ENCODE measurements at places on chromosomes 2 and 18.

DNA sequence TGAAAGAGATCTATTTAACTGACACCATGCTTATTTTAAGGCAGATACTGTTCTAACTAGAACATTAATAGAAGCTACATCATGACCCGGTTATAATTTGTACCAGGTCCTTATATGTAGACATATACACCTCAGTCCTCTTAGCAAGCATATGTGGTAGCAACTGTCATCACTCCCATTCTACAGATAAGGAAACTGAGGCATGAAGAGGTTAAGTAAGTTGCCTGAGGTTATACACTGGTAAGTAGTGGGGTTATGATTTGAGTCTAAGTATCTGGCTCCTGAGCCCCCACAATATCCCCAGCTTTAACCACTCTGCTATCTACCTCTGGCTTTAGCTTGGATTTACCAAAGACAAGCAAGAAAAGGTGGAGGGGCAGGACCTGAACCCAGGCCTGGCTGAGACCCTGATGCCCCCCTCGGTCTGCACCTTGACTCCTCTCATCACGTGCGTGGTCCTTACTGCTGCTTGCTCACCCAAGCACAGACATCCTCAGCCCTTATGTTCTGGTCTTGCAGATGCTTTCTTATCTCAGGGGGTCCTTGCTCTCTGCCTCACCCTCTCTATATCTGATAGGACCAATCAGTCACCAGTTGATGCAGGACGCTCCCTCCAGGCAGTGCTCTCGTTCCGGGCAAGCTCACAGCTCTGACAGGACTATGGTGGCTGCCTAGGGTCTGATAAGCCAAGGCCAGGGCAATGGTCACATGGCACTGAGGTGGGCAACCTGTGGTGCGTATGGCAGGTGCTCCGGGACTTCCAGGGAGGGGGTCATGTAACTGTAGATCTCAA, 4.0 kb downstream of the DYSF start:
- no peak overlapping the region for H3K27ac ChIP-seq
- peaks cover 33% of the 10 kb centered on the region for H3K27me3 ChIP-seq
- DNase-seq, result no peak

DNA sequence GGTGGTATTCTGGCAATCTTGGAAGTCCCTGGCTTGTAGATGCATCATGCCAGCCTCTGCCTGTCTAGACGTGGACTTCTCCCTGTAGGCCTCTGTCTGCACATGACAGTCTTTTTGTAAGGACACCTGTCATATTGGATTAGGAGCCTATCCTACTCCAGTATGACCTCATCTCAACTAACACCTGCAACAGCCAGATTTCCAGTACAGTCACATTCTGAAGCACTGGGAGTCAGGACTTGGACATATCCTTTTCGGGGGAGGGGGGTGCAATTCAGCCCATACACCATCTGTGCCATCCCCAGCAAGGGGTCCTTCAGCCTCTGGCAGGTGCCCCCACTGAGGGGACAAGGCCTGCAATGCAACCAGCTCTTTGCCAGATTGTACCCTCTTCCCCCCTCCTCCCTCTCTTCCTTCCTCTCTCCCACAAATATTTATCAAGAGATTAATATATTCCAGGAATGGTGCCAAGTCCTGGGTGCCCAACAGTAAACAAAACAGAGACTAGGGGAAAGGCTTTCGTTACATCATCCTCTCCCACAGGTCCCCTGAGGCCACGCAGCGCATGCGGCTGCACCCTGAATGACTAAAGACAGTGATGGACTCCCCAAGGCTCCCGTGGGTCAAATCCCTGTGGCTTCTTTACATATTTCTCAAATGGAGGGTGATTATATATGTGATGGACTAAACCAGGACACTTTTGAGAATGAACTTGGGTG, 20.5 kb upstream of the MYCN start:
- no peak overlapping the region for H3K27ac ChIP-seq
- H3K27me3 ChIP-seq, result no peaks in the 10 kb centered on the region
- no peak overlapping the region for H3K4me3 ChIP-seq

- peaks cover 2% of the 10 kb centered on the region for H3K4me1 ChIP-seq
- DNase-seq, result no peak
- H3K36me3 ChIP-seq, result no peaks in the 10 kb centered on the region
- no peak overlapping the region for H3K27ac ChIP-seq
- no peaks in the 10 kb centered on the region for H3K27me3 ChIP-seq
These were observed 314.4 kb upstream of the NT5C1B start for GRCh38 chr2:18903750-18904149.

DNA sequence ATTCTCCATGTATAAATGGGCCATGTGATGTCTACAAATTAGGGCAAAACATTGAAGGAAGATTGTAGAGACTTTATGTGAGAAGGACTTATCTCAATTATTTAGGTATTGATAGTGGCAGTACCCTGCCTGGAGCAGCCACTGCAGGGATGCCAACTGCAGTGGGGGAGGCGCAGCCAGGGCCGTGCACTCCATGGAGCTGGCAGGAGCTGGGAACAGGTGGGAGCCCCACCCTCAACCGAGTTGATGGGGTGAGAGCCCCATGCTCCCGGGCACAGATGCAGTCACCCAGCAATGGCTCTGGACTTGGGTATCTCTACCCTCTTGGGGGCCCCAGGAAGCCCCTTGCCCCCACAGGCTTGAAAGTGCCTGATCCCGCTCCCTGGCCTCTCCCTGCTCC, 564.3 kb downstream of the SLC4A3 start:
- no peak overlapping the region for H3K27ac ChIP-seq
- H3K4me1 ChIP-seq, result no peaks in the 10 kb centered on the region
- no peaks in the 10 kb centered on the region for H3K36me3 ChIP-seq
- DNase-seq, result no peak
- no peak overlapping the region for H3K4me3 ChIP-seq
- no peaks in the 10 kb centered on the region for H3K27me3 ChIP-seq

- DNase-seq, result peak; percentile 22
- no peak overlapping the region for H3K4me3 ChIP-seq
- H3K27me3 ChIP-seq, result peaks cover 20% of the 10 kb centered on the region
- peak overlapping the region; percentile 41 for H3K27ac ChIP-seq
- H3K36me3 ChIP-seq, result peaks cover 13% of the 10 kb centered on the region
These were observed 88.4 kb downstream of the BCL2L11 start for GRCh38 chr2:111209045-111209514.

DNA sequence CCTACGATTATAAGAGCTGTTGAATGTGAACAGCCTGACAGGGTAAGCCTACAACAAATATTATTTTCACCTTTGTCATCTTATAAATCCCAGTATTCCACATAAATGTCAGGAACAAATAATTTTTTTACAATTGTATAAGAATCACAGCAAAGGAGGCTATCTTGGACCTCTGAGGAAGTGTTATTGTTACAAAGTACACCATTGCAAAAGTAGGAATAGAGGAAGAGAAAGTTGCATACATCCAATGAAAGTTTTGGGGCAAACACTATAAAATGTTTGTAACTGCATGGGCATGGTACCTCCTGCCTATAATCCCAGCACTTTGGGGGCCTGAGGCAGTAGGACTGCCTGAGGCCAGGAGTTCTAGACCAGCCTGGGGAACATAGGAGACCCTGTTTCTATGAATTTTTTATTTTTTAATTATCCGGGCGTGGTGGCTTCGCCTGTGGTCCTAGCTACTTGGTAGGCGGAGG, 715 bp upstream of the MEMO1 start:
- H3K27me3 ChIP-seq, result no peaks in the 10 kb centered on the region
- H3K4me3 ChIP-seq, result peak overlapping the region; percentile 84
- H3K4me1 ChIP-seq, result peaks cover 34% of the 10 kb centered on the region
- H3K36me3 ChIP-seq, result peaks cover 13% of the 10 kb centered on the region
- peak overlapping the region; percentile 92 for H3K27ac ChIP-seq

- H3K4me3 ChIP-seq, result no peak overlapping the region
- H3K4me1 ChIP-seq, result no peaks in the 10 kb centered on the region
- H3K27ac ChIP-seq, result no peak overlapping the region
- H3K27me3 ChIP-seq, result peaks cover 4% of the 10 kb centered on the region
- DNase-seq, result no peak
These were observed 49.7 kb downstream of the CYRIA start for GRCh38 chr2:16615687-16616615.

DNA sequence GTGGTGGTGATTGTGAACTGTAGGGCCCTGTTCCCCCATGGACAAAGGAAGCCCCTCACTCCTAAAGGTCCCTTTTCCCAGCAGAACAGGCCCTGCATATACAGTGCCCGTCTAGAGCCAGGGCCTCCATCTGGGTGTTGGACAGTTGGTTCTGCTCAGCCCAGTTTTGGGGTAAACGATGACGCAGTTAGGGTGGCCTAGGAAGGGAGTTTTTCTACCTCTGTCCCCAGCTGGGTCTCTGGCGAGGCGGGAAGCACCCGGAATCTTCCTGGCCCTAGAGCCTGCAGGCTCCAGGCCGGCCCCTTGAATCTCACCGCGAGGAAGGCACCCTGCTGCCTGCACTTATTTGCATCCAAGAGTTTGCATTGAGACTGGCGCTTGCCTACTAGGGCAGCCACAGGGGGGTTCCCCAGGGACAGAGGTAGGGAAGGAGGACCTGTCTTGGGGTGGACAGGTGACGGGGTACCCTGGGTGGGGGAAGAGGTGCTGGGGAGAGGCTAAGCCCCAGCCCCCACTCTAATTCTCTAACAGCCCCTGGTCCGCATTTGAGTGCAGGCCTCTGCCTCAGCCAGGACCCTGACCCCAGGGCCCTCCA, 529 bp upstream of the MTA3 start:
- peak overlapping the region; percentile 66 for H3K4me3 ChIP-seq
- H3K4me1 ChIP-seq, result peaks cover 27% of the 10 kb centered on the region
- peak overlapping the region; percentile 81 for H3K27ac ChIP-seq
- no peaks in the 10 kb centered on the region for H3K27me3 ChIP-seq
- H3K36me3 ChIP-seq, result peaks cover 8% of the 10 kb centered on the region

DNA sequence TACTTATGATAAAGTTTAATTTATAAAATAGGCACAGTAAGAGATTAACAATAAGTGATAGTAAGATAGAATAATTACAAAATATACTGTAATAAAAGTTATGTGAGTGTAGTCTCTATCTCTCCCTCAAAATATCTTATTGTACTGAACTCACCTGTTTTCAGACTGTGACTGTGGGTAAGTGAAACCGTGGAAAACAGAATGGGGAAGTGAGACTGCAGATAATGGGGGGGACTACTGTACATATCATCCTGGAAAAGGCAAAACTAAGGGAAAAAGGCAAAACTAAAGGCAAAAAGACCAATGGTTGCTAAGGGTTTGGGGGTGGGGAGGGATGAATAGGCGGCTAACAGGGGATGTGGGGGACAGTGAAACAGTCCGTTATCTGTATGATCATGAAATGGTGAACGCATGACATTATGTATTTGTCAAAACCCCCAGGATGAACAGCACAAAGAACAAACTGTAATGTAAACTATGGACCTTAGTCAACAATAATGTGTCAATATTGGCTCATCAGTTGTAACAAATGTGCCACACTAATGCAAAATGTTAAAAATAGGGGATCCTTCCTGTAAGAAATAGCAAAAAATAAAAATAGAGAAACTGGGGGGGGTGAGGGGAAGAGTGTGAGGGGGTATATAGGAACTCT, 93.8 kb downstream of the EPB41L3 start:
- no peak overlapping the region for H3K27ac ChIP-seq
- no peak for DNase-seq
- H3K36me3 ChIP-seq, result no peaks in the 10 kb centered on the region
- no peaks in the 10 kb centered on the region for H3K27me3 ChIP-seq
- no peak overlapping the region for H3K4me3 ChIP-seq
- H3K4me1 ChIP-seq, result no peaks in the 10 kb centered on the region

- peaks cover 13% of the 10 kb centered on the region for H3K27me3 ChIP-seq
- H3K4me3 ChIP-seq, result no peak overlapping the region
- peaks cover 2% of the 10 kb centered on the region for H3K4me1 ChIP-seq
- no peak overlapping the region for H3K27ac ChIP-seq
- H3K36me3 ChIP-seq, result peaks cover 2% of the 10 kb centered on the region
- DNase-seq, result no peak
These were observed 12.6 kb upstream of the SLC9A4 start for GRCh38 chr2:102460467-102460866.

DNA sequence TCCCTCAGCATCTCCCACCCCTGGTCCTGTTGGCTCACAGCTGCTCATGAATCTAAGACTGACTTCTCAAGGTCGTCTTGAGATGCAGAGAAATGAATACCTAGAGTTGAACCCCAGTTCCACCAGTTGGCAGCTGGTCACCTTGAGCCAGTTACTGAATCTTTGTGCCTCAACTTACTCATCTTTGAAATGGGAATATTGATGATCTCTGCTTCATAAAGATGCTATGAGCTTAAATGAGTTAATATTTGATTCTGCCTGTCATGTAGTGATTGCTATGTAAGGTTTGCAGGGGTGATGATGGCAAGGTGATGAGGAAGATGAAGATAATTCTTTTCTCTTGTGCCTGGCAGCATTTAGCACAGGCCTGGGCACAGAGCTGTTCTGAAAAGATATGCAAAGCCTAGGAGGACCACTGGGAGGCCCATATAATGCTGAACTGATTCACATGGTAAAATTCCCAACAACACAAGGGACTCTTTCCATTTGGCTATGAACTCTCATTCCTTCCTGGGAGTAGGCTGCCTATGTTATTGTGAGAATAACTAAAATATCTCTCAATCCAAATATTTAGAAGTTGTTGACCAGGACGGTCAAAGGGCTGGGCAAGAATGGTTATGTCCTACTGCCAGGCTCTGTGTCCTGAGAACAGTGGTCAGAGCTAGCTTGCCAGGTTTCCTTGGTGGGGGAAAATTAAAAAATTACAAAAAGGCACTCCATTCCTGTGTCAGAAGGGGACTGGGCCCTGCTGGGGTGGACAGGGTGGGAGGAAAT, 70.9 kb downstream of the APOB start:
- no peaks in the 10 kb centered on the region for H3K36me3 ChIP-seq
- H3K4me1 ChIP-seq, result no peaks in the 10 kb centered on the region
- peaks cover 14% of the 10 kb centered on the region for H3K27me3 ChIP-seq
- H3K4me3 ChIP-seq, result no peak overlapping the region

DNA sequence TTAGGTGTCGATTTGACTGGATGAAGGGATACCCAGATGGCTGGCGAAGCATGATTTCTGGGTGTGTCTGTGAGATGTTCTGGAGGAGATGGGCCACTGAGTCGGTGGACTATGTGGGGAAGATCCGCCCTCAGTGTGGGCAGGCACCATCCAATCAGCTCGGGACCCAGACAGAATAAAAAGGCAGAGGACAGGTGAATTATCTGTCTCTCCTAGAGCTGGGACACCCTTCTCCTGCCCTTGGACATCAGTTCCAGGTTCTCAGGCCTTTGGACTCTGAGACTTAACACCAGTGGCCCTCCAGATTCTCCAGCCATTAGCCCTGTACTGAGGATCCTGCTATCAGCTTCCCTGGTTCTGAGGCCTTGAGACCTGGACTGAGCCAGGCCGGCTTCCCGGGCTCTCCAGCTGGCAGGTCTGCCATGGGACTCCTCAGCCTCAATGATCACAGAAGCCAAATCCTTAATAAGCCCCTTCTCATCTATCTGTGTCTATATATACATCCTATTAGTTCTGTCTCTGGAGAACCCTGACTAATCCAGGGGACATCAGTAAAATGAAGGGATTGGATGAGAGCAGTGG, 11.7 kb downstream of the PROC start:
- no peak for DNase-seq
- H3K27ac ChIP-seq, result no peak overlapping the region
- H3K4me1 ChIP-seq, result no peaks in the 10 kb centered on the region
- H3K27me3 ChIP-seq, result peaks cover 9% of the 10 kb centered on the region
- no peak overlapping the region for H3K4me3 ChIP-seq

- peaks cover 21% of the 10 kb centered on the region for H3K4me1 ChIP-seq
- no peaks in the 10 kb centered on the region for H3K36me3 ChIP-seq
- H3K27ac ChIP-seq, result peak overlapping the region; percentile 29
- no peak overlapping the region for H3K4me3 ChIP-seq
- no peak for DNase-seq
- no peaks in the 10 kb centered on the region for H3K27me3 ChIP-seq
These were observed 69.6 kb upstream of the CREB1 start for GRCh38 chr2:207459990-207460757.

GRCh38 chr2:154507186-154507585, 191.3 kb upstream of the KCNJ3 start:
- H3K27me3 ChIP-seq, result no peaks in the 10 kb centered on the region
- H3K4me3 ChIP-seq, result no peak overlapping the region
- H3K27ac ChIP-seq, result no peak overlapping the region

GRCh38 chr2:137947728-137948336, 16.4 kb upstream of the HNMT start:
- no peaks in the 10 kb centered on the region for H3K36me3 ChIP-seq
- peaks cover 5% of the 10 kb centered on the region for H3K27me3 ChIP-seq
- peak; percentile 34 for DNase-seq
- H3K27ac ChIP-seq, result no peak overlapping the region
